ENCODE measurements at places on chromosomes 5 and 9. TPM values are rescaled to one million over a fixed set of nuclear protein-coding genes. Genes with fewer than 3 reads are reported as not detected.
A peak's percentile ranks its signal among the peaks of the same experiment; 100 is the strongest.

- DNase-seq: no peak
These were observed 16.7 kb upstream of the CD74 start for GRCh38 chr5:150429410-150429873.

GRCh38 chr5:124887223-124887622 is 140.8 kb upstream of the ZNF608 start:
- DNase-seq: peak; percentile 18

DNA sequence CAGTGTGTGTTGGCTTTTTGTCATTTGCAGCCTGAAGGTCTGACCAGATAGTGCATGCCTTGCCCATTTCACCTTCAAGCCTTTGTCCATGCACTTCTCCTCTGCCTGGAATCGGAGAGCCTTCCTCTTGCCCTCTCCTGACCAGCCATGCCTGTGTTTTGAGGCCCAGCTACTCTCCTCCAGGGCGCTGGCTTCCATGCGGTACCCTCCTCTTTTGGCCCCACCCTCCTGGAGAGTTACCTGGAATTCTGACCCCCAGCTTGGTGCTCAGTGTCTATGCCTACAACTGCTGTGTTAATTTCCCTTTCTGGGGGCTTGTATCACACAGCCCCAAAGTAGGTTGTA is 52.5 kb downstream of the CXXC5 start:
- no peak for DNase-seq

Gene COL15A1
- 0.77 TPM for total RNA-seq

DNA sequence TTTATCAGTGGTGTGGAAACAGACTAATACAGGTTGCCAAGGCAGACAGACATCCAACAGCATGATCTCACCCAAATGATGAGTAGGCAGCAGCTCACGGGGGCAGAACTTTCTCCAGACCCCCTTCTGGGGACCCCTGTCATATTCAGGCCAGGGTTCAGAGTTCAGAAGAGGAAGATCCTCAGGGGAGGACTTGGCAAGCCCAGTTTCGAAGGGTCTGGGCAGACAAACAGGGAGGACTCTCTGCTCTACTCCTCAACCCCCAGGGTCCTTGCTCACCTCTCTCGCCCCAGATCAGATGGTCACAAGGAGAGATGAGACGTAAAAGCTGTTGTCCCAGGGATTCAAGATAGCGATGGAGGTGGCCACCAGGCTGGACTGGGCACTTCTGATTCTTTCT is 215.1 kb upstream of the MVB12B start:
- no peak for DNase-seq

GRCh38 chr9:72149231-72149975 is at the start of gene GDA:
GDA (plus strand) TSS chr9:72149440; CDS start chr9:72149560, 120 bp downstream.
- DNase-seq: no peak

Gene ADAMTS13
- 1.7 TPM for total RNA-seq

DNA sequence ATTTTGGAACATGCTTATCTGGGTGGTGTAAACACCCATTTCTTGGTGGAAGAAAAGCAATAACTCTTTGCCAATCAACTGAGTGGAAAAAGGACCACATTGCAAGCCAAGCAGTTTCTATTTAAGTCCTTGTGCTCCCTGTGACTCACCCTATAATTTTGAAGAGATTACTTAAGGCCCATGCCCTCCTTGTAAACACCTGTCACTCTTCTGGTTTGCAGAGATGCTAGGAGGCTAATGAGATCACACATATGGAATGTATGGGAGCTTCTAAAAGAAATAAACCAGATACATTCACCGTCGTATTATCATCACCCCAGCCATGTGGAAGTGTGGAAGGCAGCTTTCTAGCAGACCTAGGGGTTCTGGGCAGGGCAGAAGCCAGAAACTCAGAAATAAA is 337.1 kb downstream of the GADD45G start:
- no peak for DNase-seq

All from SK-MEL-5 (cell line).